ENCODE measurements at places on chromosomes 5 and 9.

DNA sequence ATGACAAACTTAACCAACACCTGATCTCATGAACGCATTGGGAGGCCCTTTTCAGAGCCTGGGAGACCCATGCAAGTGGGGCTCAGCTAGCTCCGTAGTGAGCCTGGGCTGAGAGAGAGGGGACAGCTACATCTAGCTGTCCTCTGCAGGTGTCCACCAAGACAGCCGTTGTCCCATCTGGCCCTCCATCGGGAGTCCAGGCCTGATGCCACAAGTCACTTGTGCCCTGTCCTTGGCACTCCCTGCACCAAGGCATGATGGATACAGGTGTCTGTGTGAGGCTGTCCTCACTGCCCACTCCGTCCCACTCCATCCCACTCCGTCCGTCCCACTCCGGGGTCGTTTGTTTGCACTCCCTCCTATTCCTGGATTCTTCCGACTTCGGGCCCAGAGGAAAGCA is 2.5 kb upstream of the EDF1 start:
- DNase-seq, result no peak

GRCh38 chr5:38913714-38914113 is 67.9 kb downstream of the OSMR start:
- no peak for DNase-seq

GRCh38 chr5:41903382-41903891 is 707 bp upstream of the RIMOC1 start:
- DNase-seq, result no peak

DNA sequence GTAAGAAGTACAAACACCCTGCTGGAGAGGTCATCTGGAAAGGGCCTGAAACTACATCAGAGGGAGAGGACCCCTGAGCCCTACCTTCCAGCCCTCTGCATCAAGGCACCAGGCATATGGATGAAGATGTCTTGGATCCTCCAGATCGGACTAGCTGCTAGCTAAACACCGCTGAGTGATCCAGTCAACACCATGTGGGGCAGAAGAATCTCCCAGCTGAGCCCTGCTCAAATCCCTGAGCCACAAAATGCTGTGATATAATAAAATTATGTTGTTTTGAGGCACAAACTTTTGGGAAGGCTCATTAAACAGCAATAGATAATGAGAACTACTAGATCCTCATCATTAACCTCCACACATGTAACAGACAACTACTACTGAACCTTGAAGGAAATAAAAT is 155.2 kb downstream of the FRMD3 start:
- DNase-seq, result no peak

All from HS-27A (cell line).